ENCODE measurements at places on chromosomes 5 and 9.

- DNase-seq, result no peak
These were observed 362.3 kb upstream of the POU5F2 start for GRCh38 chr5:94103514-94104245.

DNA sequence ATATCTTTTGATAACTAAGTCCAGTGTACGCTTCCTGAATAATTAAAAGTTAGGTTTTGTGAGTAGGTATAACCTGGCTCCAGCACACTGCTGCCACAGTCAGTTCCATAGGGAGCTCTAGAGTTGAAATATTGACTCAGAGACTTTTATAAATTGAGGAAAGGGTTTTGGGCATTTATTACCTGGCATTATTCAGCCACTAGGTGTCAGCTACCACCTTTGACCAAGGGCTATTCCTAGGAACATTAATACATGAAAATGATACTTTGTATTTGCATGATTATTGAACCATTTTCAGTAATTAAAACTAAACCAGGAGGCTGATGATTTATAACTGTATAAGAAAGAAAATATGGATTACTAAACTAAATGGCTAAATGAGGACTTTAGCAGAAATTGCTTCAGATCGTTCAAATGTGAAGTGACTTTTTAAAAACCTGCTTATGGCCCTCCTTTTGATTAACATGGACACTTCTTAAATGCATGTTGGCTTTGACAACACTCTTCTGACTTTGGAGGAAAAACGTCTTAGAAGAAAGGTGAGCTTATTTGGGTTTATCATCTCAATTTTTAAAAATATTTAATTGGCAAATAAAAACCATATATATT lies 83.0 kb downstream of the SMC2 start:
- no peak for DNase-seq

- DNase-seq, result no peak
These were observed 8.3 kb upstream of the MED7 start for GRCh38 chr5:157150995-157151394.

- DNase-seq, result no peak
These were observed 21.7 kb downstream of the CLPTM1L start for GRCh38 chr5:1322955-1323802.

DNA sequence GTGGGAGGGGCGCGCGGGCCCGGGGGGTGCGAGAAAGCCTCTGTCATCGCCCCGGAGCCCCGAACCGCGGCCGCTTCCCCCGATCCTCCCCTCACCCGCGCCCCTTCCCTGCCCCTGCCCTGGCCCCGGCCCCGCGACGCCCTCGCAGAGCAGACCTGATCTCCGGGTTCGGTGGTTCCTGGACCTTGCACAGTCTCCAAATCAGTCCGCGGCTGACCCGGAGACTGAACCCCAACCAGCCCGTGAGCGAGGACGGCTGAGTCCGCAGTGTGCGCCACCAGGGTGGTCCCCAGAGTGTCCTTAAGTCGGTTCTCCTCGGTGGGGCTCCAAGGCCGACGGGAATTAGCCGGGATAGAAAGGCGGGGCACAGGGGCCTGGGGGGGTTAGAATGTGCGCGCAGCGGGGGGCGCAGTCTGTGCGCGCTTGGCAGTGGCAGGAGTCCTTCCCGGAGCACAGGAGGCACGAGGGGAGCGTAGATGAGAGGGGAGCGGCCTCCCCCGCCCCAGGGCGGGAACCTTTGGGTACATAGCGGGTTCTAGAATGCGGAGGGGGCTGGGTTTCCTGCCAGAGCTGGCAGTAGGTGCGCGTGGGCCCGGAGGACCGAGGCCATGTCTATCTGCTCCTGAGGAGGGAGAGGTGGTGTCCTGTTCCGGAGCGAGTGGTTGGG lies 779 bp downstream of the PKN3 start:
- peak; percentile 20 for DNase-seq

GRCh38 chr9:91547081-91547480 lies 123.4 kb upstream of the NFIL3 start:
- DNase-seq, result no peak

DNA sequence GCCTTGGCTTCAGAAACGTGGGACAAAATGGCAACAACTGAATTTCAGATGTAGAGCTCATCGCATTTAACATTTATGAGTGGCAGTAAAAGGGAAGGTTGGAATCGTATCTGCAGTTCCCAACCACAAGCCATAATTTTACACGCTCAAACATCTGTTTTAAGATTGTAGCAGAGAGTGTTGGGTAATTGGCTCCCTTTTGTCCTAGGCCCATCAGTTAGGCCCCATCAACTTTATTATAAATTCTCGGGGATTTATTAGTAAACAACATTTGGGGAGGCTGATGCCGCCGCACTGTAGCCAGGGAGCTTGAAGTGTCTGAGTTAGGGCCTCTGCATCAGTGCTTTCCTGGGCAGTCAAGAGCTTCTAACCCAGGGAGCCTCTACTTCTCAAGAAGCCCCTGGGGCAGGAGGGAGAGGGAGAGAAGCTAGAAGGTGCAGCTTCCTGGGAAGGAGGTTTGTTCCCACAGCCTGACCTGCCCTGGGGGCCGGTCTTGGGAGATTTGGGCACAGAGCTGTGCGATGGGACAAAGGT lies 66.2 kb downstream of the HSPA4 start:
- DNase-seq, result no peak
